KBM-7 (cell line): ENCODE measurements at places on chromosomes 16 and 17.
A peak's percentile ranks its signal among the peaks of the same experiment; 100 is the strongest.

DNA sequence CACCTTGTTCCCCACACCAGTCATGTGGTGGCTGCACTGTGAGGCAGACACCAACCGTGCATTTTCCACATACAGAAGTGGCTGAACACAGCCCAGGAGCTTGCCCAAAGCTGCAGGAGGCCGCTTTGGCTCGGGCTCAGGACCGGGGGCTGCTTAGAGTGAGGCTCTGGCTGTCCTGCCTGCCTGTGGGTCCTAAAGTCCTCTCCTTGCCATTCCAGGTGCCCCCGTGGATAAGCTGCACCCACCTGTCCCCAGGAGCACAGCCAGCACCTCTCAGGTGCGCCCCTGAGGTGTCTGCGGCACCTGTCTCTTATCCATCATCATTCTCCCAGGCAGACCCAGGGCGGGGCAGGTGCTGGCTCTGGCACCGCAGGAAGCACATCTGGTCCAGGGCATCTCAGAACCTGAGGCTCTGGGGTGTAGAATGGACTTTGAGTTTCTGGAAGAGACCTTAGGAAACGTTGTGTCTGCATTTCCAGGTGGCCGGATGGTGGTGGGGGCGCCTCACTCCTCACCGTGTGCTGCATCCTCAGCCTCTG is 180.5 kb upstream of the ZNF469 start:
- DNase-seq = no peak

- peak; percentile 35 for DNase-seq
These were observed 525 bp downstream of the JPT1 start for GRCh38 chr17:75153780-75154194.

- no peak for DNase-seq
These were observed 289.0 kb upstream of the AXIN2 start for GRCh38 chr17:65850486-65850885.

GRCh38 chr17:50832267-50832863 is 3.0 kb upstream of the WFIKKN2 start:
- DNase-seq = no peak

- peak; percentile 19 for DNase-seq
These were observed 4.8 kb upstream of the GOSR1 start for GRCh38 chr17:30472238-30472890.

- DNase-seq = no peak
These were observed 28.6 kb upstream of the TNS4 start for GRCh38 chr17:40529991-40530390.

GRCh38 chr17:49975531-49975930 is 6.5 kb downstream of the DLX4 start:
- DNase-seq = no peak

DNA sequence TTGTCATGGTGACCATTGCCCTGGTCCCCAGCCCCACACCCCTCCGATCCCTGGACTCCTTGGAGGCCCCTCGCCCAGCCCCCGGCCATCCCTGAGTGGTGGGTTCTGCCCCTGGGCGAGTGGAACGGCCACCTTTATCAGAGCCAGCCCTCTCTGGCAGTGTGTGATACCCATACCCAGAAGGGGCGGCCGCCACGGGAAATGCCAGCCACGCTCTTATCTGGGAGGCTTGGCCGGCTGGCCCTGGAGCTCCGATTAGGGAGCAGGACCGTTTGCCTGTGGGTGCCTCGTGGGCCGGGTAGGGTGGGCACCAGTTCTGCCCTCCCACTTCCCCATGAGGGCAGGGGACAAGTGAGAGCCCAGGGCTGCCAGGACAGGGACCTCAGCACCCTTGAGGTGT is 58.3 kb upstream of the ZC3H18 start:
- no peak for DNase-seq

GRCh38 chr16:85761861-85762260 is 11.0 kb upstream of the C16orf74 start:
- peak; percentile 48 for DNase-seq

DNA sequence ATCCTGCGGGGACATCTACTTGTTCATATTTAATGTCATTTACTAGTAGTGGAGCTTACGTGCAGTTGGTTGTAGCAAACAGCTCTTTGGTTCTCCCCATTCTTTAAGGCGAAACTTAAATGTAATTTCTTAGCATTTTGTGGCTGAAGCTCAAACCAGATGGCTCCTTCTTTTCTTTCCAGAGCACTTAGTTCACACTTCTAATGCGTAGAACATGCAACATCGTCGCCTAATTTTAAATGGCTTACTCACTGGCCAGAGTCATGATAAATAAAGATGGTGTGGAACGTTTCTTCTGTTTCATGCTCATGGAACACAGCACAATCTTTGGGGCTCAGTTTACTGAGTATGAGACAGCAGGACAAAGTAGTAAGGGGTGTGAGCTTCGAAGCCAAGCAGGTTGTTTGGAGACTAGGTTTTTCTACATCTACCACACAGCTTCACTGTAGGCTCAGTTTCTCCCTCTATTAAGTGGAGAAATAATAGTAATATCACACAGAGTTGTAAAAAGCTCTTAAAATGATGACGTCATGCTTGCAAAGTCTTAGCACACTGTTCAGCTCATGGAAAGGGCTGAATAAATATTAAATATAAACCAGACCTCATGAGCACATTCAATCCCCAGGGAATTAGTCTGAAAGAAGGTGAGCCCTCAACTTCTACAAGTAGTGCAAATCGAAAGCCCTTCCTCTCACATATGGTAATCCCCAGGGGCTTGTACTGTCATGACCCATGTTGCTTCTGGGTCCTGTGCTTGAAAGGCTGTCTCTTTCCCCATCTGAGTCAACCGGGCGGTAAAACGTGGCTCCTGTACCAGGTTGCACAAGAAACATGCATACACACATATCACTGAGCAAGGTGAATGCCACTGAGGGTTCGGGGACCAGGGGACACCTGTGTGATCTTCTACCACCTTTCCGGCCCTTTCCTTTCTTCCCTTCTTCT is 384.3 kb downstream of the CDH13 start:
- no peak for DNase-seq

GRCh38 chr17:82560802-82561428 is 41.4 kb downstream of the FOXK2 start:
- DNase-seq = no peak

- no peak for DNase-seq
These were observed 12.7 kb upstream of the DOC2B start for GRCh38 chr17:193841-194806.

- no peak for DNase-seq
These were observed 67.6 kb downstream of the KPNA2 start for GRCh38 chr17:68103148-68103547.

- DNase-seq = no peak
These were observed 264.7 kb upstream of the TNRC6C start for GRCh38 chr17:77693776-77694175.

GRCh38 chr16:10618710-10619209 is 38.4 kb upstream of the EMP2 start:
- no peak for DNase-seq

DNA sequence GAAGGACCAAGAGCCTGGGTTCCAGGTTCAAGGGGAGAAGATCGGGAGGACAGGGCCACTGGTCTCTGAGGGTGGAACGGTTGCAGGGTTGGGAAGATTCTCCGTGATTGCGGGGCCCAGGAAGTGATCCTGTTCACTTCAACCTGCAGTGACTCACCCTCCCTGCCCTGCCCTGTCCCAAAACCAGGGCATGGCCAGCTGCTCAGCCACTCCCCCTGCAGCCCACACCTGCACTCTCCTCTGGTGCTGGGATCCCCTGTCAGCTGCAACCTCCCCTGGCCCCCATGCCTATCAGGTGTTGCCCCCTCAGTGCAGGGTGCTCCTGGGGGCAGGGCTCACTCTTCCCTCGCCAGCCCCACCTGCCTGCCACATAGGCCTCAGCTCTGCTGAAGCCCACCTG is 1.1 kb downstream of the RUNDC3A start:
- no peak for DNase-seq

DNA sequence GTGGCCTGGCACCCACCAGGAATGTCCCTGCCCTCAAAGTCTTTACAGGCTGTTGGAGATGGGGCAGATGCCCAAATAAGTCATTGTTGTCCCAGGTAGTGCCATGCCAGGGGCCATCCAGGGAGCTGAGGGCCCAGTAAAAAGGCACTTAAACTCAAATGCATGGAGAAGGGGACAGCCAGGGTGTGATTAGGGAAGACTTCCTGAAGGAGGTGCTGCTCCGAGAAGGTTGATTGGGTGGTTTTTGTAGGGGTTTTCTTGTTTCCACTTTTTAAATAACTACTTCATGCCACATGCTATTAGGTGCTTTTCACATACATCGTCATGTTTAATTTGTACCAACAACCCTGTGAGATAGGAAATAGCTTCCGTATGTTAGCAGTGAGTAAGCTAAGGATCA is 66.9 kb downstream of the RAI1 start:
- no peak for DNase-seq

DNA sequence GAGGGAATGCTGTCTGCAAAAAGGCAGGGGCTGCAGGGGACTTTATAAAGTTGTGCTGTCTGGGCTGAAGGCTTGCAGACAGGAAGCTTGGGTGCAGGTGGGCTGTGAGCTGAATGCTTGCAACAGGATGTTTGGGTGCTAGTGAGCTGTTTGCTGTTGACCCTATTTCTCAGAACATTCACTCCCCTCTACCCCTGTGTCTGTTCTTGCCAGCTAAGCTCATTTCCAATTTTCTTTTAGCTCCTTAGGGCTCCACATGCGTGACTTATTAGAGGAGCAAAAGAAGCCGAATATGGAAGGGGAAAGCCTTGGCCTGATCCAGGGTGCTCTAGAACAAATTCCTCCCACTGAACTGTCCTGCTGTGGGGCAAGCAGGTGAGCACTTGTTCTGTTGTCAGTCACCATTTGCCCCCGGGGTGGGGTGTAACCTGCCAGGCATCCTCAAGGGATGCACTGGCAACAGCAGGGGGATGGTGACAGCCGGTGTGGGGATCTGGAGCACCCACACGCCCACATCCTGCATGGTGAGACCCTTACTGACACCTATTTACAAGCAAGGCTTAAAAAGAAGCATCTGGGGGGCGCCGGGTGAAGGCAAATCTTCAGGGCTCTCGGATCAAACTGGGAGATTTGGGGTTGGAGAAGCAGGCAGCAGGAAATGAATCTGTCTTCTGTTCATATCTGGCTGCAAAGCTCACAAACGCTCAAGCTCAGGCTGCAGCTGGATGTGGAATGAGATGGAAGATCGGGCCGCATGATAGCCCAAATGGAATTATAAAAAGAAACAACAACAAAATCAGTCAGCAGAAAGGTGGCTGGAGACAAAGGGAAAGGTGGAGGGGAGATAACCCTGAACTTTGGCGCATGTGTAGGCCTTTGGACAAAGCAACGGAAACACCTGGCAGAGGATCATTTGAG is 21.1 kb upstream of the NUP93 start:
- no peak for DNase-seq

- DNase-seq = no peak
These were observed 23.0 kb downstream of the ARHGAP23 start for GRCh38 chr17:38451030-38451839.

GRCh38 chr16:82987767-82988166 is 361.0 kb downstream of the CDH13 start:
- DNase-seq = no peak

DNA sequence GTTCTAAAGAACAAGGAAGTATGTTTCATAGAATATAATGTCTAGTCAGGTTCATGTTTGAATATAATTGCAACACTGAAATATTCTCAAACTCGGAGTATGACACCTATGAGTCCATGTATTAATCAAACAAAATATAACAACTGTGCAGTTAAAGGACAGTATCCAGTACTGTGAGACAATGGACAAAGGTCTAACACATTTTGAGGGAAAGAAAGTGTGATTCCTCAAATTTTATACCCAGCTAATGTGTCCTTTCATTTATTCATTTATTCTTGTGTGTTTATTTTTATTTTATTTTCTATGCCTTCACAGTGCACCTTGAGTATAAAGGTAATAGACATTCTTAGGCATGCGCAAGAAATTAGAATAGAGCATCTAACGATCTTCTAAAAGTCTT is 401.0 kb upstream of the ZFHX3 start:
- no peak for DNase-seq

- DNase-seq = no peak
These were observed 69.1 kb downstream of the KSR1 start for GRCh38 chr17:27525316-27525715.

DNA sequence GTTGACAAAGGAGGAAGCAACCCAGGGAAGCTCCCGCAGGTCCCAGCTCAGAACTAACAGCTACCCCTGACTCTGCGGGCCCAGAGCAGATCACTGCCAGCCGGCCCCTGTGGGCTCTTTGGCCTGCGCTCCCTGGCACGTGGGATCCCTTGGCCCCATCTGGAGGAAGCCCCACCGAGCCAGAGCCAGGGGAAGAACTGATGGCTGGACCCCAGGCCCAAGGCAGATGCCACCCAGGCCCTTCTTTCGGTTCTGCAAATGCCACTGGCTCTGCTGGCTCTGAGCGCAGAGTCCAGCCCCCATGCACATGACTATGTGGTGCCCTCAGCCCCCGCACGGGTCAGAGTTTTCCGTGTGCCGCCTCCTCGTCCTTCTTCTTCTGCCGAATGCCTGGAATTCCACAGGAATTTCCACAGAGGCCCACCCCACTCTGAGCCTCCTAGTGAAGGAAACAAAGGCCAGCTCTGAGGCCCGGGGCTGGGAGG is 35.8 kb upstream of the SNN start:
- no peak for DNase-seq

- peak; percentile 88 for DNase-seq
These were observed 119.5 kb downstream of the IRF8 start for GRCh38 chr16:86018487-86018886.

DNA sequence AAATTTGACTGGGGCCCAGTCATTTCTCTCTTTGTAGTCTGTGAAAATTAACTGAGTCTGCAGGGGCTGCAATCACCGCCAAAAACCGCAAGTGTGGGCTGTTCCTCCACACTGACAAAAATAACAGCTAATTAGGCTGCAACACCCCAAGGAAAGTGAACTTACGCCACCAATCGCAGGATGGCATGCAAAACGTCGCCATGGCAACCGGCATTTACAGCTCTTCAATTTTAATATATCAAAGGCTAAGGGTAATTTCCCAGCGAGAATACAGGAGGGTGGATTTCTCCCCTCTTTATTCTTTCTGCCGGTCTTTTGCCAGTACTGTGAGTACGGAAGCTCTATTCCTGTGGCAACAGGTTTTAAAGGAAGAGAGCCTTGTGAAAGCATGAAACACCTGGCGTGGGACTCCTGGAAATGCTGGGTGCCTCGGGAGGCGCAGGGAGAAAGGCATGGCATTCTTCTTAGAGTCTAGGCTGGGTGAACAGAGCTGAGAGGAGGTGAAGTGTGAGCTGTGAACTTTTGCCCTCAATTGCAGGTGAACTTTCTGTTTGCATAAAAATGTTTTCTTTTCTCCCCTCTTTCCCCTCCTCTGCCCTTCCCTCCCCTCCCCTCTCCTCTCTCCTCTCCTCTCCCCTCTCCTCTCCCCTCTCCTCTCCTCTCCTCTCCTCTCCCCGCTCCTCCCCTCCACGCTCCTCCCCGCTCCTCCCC is 399.7 kb downstream of the XYLT1 start:
- peak; percentile 64 for DNase-seq
